Retinal pigment epithelial cell (primary cell): ENCODE measurements at places on chromosomes 5 and 9.

DNA sequence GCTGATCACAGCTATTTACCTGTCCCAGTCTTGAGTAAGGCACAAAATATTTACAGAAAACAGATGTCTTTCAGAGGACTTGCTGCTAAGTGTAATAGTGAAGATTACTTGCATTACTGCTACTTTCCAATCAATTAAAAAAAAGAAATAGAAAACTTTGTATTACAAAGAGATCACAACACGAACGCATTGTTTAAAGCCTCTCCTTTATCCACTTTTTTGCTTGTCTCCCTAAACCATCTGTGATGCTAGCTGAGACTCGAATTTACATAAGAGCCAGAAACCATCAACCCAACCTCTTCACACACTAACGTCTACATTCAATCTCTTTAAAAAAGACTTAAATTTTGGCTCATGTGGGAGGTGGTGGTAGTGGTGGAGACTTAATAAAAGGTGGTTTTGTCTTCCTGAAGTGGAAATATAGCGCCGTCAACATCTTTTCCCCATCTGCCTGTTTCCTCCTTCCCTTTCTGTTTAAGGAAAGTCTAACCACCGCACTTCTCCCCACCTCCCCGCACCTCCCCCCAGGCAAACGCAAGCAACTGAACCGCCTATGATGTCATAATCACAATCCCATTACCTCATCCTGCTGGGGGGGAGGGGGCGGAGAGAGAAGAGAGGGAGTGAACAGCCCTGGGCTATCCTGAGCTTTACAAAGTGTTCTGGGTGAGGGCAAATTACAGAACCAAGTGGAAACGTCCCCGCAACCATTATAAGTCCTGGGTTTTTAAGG, 948 bp upstream of the FAM53C start:
- no peak for DNase-seq

- DNase-seq, result no peak
These were observed 22.5 kb upstream of the CCL21 start for GRCh38 chr9:34732478-34732877.

GRCh38 chr5:107400328-107400727, 270.4 kb downstream of the EFNA5 start:
- DNase-seq, result no peak

GRCh38 chr5:5342784-5343183, 79.7 kb upstream of the ICE1 start:
- DNase-seq, result no peak

DNA sequence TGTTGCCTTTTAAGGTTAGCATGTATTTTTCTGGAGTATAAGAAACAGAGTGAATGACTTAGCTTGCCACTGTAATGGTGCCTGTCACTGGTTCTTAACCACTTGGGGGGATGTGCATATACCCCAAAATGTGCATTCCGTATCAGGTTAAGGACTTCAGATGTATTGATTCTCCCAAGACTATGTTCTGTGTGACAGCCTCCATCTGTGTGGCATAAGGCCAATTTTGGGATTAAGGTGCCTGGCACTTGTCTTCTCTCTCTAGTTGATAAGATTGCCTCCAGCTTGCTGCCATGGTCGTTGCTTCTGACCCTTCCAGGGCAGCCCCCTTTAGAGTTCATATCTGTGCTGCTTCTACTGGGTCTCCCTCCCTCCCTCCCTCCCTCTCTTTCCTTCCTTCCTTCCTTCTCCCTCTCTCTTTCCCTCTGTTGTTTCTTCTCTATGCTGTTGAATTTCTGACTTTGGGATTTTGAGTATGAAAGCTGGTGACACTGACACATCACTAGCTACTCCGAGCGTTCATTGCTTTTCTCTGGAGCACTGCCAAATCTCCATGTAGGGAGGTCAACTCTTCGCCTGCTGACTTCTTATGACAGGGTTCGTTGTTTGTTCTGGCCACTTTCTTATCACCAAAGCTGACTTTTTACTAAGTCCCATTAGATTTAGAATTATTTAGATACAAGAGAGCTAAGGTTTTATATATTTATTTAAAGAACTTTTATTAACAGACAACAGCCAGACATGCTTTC, 31.0 kb downstream of the TNFAIP8 start:
- DNase-seq, result no peak

- peak; percentile 54 for DNase-seq
These were observed 78.9 kb downstream of the SMARCA2 start for GRCh38 chr9:2093920-2094597.

DNA sequence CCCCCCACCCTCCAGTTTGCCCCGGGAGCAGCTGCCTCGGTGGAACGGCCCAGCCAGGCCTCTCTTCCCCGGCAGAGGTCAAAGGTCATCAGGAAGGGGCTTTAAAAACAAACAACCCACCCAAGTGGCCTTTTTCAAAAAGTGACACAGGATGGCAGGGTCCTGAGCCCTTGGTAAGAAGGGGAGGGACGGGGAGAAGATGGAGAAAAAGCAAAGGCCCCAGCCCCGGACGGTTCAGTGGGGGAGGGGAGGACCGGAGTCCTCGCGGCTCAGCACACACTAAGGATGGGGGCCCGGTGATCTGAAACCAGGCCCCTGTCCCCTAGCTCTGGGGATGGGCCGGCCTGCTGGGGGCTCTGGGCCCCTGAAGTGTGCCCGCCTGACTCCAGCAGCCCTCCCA, 1.1 kb downstream of the PRRX2 start:
- DNase-seq, result no peak

- DNase-seq, result no peak
These were observed 95.9 kb upstream of the SLC25A48 start for GRCh38 chr5:135738564-135738875.

- no peak for DNase-seq
These were observed 183.0 kb upstream of the FTMT start for GRCh38 chr5:121668635-121669034.

- DNase-seq, result no peak
These were observed 137.0 kb downstream of the WDR41 start for GRCh38 chr5:77355080-77355479.

GRCh38 chr5:122200865-122201264, 71.5 kb downstream of the ZNF474 start:
- DNase-seq, result no peak

GRCh38 chr9:89449261-89449671, 48.6 kb downstream of the SEMA4D start:
- DNase-seq, result no peak

DNA sequence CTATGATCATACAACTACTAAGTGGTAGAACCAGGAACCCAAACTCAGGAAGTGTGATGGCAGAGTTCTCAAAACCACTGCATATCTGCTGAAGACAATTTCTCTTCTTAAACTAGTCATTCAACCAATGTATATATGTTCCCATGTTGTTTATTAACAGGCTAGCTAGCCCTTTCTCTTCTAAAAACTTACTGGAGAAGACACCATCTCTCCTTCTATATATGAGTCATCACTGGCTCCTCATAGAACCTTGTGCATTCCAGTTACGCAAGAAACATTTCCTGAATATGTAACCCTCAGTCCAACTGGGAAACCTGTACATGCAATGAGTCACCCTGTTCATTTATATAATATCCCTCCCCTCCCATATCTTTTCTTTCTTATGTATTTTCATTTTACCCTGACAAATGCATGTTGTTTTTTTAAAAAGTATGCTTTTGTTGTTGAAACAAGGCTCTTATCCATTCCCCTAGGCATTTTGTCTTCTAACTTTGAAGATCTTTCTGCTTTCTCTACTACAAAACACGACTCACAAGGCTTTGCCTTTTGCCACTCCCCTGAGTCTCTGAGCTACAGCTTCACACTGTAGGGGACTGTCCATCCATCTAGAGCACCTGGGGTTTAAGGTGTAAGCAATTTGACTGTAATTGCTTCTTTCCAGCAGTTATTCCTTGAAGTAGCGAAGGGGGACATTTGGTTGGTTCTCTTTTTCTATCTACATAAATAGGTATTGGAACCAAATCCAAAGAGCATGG, 119.5 kb downstream of the ANXA1 start:
- peak; percentile 83 for DNase-seq

- DNase-seq, result peak; percentile 24
These were observed 371.4 kb downstream of the PSAT1 start for GRCh38 chr9:78668148-78668832.

DNA sequence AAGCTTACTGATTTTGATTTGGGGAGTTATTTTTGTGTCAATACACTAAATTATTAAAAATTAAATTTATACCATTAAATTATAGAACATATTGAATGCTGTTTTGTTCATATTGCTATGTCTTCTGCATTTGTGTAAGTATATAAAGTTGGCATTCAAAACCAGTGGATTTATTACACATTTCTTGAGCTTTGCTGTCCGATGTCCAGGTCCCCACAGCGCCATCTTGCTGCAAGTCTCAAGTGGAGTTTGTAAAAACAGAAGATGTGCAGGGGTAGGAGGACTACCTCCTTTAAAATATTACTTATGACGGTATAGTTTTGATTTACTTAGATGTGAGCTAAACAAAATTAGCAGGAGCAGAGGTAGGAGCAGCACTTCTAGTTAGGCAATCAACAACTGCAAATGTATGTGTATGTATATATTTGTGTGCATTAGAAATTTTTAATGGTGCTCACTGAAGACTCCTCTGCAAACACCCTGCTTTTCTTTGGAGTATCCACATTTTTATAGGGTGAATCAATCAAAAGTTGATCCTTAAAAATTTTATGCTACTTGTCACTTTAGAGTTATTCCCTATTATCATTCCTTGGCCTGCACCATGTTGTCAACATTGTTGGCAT, 37.4 kb downstream of the CPEB4 start:
- DNase-seq, result no peak

GRCh38 chr5:133293960-133294359, 242.1 kb downstream of the HSPA4 start:
- no peak for DNase-seq

GRCh38 chr9:134200730-134201129, 36.4 kb upstream of the RNU6ATAC start:
- DNase-seq, result no peak

DNA sequence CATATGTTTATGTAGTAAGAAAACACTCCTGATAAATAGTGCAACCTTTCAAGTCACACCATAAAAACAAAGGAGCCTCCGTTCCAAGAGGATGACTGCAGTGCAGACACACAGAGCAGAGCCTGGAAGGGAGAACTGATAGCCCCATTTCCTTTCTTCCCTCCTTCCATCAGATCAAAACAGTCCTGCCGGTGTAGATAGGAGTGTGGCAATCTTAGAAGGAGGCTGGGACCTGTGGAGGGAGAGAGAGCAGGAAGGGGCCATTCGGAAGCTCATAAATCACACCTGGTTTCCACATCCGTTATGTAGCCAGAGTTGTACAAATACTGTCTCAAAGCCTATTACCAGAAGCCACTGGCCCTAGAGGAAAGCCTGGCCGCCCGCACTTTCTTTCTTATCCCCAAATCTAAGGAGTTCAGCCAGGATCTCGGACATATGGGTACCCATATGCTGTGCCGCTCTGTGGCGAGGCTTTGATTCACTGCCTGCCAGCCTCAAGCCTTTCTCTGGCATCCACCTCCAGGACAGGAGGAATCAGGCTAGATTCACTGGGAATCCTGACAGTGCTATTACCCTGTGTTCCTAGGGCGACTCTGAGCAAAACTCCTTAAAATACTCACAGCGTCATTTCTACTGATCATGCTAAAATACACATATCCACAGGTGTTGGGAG, 26.9 kb downstream of the DAP start:
- DNase-seq, result no peak

- no peak for DNase-seq
These were observed 55.2 kb downstream of the NEURL1B start for GRCh38 chr5:172696171-172696849.

GRCh38 chr5:175418251-175418650, 25.7 kb downstream of the DRD1 start:
- DNase-seq, result no peak

- DNase-seq, result no peak
These were observed 310.5 kb upstream of the KIF2A start for GRCh38 chr5:61995486-61995885.

GRCh38 chr5:8184455-8185063, 315.6 kb downstream of the MTRR start:
- DNase-seq, result no peak

DNA sequence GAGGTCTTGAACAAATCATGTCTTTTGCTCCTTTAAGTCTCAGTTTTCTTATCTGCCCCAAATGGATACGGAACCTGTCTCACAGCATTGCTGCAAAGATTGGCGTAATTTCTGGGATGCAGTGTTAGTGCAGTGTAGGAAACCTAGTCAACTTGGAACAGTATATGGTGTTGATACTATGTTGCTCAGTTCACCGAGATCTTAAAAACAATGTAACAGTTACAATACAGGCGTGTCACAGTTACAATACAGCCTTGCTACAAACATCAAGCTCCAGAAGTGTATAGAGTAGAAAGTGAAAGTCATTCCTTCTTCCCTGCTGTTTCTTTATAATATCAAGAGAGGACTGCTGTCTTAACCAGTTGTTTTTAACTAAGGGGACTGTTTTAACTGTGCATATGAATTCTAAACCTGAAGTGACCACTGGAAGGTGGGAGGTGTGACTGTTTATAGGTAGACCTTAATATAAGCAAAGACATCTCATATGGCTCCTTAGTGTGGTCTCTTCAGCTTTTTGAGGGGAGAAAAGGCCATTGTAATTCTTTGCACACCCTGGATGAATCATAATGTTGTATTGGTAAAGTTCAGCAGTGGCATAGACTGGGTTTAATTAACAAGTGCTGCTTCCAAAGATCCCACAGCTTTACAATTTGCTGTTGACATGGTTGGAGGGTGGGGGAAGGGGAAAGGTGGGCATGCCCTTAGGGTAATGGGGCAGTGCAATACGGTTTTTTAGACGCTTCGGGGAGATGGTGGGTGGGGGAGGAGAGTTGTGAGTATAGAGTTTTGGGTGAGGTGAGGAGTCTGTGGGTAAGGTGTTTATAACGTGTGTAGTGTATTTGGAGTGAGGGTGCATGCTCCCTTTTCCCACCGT, 12.9 kb downstream of the PRRC2B start:
- DNase-seq, result no peak

DNA sequence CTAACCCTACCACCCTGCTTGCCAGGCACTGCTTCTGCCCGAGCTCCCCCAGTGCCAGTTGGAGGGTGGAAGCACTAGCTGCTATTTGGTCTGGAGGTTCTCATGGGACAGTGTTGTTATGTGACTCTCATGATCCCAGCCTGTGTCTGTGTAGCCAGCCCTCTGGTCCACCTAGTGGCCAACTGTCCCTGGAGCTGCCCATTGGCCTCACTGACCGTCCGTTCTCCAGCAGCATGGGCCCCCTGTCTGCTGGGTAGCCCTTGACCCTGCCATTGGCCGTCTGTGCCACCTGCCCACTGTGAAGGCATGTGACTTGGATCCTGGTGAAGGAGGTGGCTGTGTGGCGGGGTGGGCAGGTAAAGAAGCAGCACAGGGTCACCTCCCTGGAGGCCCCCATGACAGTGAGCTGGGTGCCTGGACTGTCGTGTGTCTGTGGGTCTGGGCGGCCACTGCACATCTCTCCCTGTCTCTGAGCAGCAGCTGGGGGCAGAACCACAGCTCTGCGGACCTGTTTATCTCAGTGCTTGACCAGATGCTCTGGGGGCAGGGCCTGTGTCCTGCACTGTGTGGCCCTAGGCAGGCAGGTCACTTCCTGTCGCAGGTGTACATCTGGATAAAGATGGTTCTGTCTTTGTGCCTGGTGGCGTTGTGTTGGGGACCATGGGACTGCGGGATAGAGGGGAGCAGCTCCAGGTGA, 11.4 kb downstream of the PHF2 start:
- no peak for DNase-seq

- DNase-seq, result peak; percentile 63
These were observed 90.7 kb upstream of the DHFR start for GRCh38 chr5:80745490-80745889.
